ENCODE measurements at places on chromosomes 2 and 18.

DNA sequence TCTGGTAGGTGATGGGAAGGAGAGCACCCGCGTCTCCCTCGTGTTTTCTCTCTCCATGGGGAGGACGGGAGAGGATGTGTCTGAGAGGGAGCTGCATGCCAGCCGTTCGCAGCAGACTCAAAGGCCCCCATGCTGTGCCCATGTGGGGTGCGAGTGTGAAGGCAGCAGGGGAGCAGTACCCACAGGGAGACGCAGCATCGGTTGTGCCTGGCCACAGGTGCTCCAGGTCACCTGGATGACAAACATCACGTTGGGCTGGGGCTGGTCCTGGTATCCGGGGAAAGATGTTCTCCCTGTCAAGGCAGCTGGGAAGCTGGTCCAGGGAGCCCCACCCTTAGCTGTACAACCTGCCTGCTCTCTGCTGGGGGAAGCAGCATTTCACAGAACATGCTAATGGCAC, 119.5 kb upstream of the SALL3 start:
- H3K27me3 ChIP-seq: peaks cover 17% of the 10 kb centered on the region
- no peaks in the 10 kb centered on the region for H3K4me1 ChIP-seq
- H3K27ac ChIP-seq: no peak overlapping the region
- H3K36me3 ChIP-seq: no peaks in the 10 kb centered on the region
- no peak overlapping the region for H3K4me3 ChIP-seq
- no peak for DNase-seq

GRCh38 chr2:63658176-63658968, 69.6 kb downstream of the MDH1 start:
- H3K4me3 ChIP-seq: no peak overlapping the region
- H3K36me3 ChIP-seq: no peaks in the 10 kb centered on the region
- no peak overlapping the region for H3K27ac ChIP-seq

DNA sequence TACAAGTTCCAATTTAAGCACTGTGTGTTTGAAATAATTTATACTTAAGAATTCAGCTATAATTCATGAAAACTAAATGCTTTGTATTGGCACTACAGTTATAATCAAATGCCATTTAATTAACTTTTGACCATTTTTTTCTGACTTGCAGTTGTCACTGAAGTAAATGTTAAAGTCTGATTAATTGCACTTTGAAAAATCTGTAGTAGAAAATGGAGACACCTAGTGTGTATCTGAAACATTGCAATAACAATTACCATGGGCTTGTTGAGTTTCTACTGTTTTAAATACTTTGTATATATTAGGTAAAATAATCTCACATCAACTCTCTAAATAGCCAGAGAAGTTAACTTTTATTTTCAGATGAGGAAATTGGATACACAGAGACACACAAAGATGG, 458.6 kb upstream of the FSIP2 start:
- H3K4me1 ChIP-seq: no peaks in the 10 kb centered on the region
- no peak overlapping the region for H3K4me3 ChIP-seq
- H3K27ac ChIP-seq: no peak overlapping the region
- no peaks in the 10 kb centered on the region for H3K27me3 ChIP-seq
- no peak for DNase-seq

DNA sequence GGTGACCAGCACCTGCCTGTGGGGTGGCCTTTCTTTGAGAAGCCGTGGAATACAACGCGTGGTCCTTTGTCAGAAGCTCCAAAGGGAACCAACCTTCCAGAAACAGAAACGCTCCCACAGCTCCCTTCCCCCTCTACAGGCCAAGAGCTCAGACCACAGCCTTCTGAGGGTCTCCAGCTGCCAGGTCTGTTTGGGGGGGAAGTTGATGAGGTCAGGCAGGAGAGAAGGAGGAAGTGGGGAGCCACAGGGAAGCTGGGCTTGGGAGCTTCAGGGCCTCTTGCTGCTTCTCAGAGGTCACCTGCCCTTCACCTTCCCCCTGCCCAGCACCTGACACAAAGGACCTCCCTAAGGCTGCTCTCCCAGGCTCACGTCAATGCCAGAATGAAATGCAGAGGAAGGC, 287.7 kb upstream of the ID2 start:
- no peak for DNase-seq
- no peaks in the 10 kb centered on the region for H3K27me3 ChIP-seq
- H3K27ac ChIP-seq: no peak overlapping the region
- H3K4me3 ChIP-seq: no peak overlapping the region
- H3K36me3 ChIP-seq: no peaks in the 10 kb centered on the region

- H3K36me3 ChIP-seq: no peaks in the 10 kb centered on the region
- peaks cover 5% of the 10 kb centered on the region for H3K4me1 ChIP-seq
- H3K27ac ChIP-seq: peak overlapping the region; percentile 33
- no peak overlapping the region for H3K4me3 ChIP-seq
- no peak for DNase-seq
- H3K27me3 ChIP-seq: no peaks in the 10 kb centered on the region
Measured at GRCh38 chr2:214699236-214699635, 110.2 kb downstream of the BARD1 start.

DNA sequence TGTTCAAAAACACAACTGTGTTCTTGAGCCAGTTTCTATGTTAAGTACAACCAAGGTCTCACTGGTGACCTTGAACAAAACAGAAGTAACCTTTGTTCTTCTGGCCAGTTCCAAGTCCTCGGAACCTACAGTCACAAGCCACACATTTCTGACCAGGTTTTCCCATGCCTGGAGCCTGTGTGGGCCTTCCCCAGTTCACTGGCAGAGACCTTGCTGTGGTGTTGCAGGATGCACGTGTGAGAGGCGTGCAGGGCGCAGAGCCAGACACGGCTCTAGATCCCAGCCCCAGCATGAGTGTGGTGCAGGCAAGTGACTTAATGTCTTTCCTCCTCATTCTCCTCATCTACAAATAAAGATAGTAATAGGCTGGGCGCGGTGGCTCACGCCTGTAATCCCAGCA, 25.5 kb upstream of the EDAR start:
- no peak overlapping the region for H3K4me3 ChIP-seq
- no peaks in the 10 kb centered on the region for H3K36me3 ChIP-seq
- DNase-seq: no peak
- H3K27ac ChIP-seq: no peak overlapping the region
- H3K4me1 ChIP-seq: no peaks in the 10 kb centered on the region
- no peaks in the 10 kb centered on the region for H3K27me3 ChIP-seq

- DNase-seq: no peak
- peaks cover 47% of the 10 kb centered on the region for H3K36me3 ChIP-seq
- no peaks in the 10 kb centered on the region for H3K27me3 ChIP-seq
- no peak overlapping the region for H3K4me3 ChIP-seq
Measured at GRCh38 chr18:9223356-9223755, 86.8 kb downstream of the ANKRD12 start.

- no peak overlapping the region for H3K4me3 ChIP-seq
- H3K27ac ChIP-seq: no peak overlapping the region
- H3K4me1 ChIP-seq: no peaks in the 10 kb centered on the region
- no peaks in the 10 kb centered on the region for H3K27me3 ChIP-seq
- no peak for DNase-seq
Measured at GRCh38 chr2:157414050-157414449, 29.8 kb downstream of the CYTIP start.

GRCh38 chr18:46574000-46574742, 82.8 kb downstream of the LOXHD1 start:
- no peak overlapping the region for H3K27ac ChIP-seq
- no peaks in the 10 kb centered on the region for H3K36me3 ChIP-seq
- DNase-seq: no peak
- H3K27me3 ChIP-seq: no peaks in the 10 kb centered on the region
- no peak overlapping the region for H3K4me3 ChIP-seq
- no peaks in the 10 kb centered on the region for H3K4me1 ChIP-seq

- no peaks in the 10 kb centered on the region for H3K27me3 ChIP-seq
- no peak for DNase-seq
- 0 out of 2 replicates have a peak, but pooled peaks cover 7% of the 10 kb centered on the region for H3K36me3 ChIP-seq
- peak overlapping the region; percentile 98 for H3K27ac ChIP-seq
Measured at GRCh38 chr2:191894681-191895147, 47.8 kb upstream of the CAVIN2 start.

DNA sequence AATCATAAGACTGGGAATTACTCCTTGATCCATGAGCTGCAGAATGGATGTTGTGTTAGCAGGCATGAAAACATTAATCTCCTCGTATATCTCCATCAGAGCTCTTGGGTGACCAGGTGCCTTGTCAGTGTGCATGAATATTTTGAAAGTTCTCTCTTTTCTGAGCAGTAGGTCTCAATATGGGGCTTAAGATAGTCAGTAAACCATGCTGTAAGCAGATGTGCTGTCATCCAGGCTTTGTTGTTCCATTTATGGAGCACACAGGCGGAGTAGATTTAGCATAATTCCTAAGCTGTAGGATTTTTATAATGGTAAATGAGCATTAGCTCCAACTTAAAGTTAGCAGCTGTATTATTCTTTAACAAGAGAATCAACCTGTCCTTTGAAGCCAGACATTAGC, 160.3 kb downstream of the MYO1B start:
- no peak overlapping the region for H3K4me3 ChIP-seq
- H3K36me3 ChIP-seq: peaks cover 100% of the 10 kb centered on the region
- no peaks in the 10 kb centered on the region for H3K4me1 ChIP-seq
- no peak overlapping the region for H3K27ac ChIP-seq

DNA sequence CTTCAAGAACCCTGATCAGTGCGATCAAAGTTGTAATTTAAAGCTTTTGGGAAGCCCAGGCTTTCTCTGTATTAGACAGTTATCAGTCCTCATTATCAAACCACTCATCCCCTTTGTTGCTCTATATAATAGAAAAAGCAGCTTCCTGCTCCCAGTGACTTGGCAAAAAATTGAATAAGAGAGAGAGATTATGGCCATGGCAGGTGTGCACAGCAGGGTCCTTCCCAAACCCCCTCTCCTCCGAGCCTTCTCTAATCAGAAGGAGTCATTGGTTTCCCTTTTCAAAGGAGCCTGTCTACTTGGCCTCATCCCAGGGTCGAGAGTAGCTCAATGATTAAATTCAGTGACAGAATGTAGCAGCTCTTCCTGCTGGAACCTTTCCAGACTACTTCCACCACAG, 81.5 kb downstream of the SEMA4F start:
- H3K27ac ChIP-seq: peak overlapping the region; percentile 66
- no peaks in the 10 kb centered on the region for H3K27me3 ChIP-seq
- no peaks in the 10 kb centered on the region for H3K36me3 ChIP-seq

- H3K27me3 ChIP-seq: no peaks in the 10 kb centered on the region
- DNase-seq: no peak
- H3K4me1 ChIP-seq: peaks cover 14% of the 10 kb centered on the region
- peaks cover 3% of the 10 kb centered on the region for H3K36me3 ChIP-seq
Measured at GRCh38 chr2:162230761-162231160, 12.5 kb downstream of the FAP start.

- no peaks in the 10 kb centered on the region for H3K4me1 ChIP-seq
- no peak for DNase-seq
- no peak overlapping the region for H3K4me3 ChIP-seq
- H3K36me3 ChIP-seq: peaks cover 15% of the 10 kb centered on the region
- no peaks in the 10 kb centered on the region for H3K27me3 ChIP-seq
Measured at GRCh38 chr18:24168496-24168895, 29.6 kb downstream of the CABYR start.

DNA sequence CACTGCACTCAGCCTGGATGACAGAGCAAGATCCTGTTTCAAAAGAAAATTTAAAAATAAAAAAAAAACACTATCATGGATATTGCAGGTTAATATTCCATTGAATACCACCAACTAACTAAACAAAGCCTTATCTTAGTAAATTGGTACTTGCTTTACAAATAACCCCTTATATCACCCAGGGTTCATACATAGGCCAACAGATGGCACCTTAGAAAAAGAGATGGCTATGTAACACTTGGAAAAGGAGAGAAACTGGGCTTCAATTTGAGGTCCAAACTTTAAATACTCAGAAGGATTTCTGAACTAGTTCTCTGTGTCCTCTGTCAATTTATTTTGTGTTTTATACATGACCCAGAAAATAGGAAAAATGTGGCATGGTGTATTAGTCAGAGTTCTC, 249.6 kb upstream of the LRP1B start:
- no peak overlapping the region for H3K4me3 ChIP-seq
- H3K27me3 ChIP-seq: no peaks in the 10 kb centered on the region
- no peaks in the 10 kb centered on the region for H3K36me3 ChIP-seq
- H3K27ac ChIP-seq: no peak overlapping the region

- H3K27ac ChIP-seq: no peak overlapping the region
- no peak overlapping the region for H3K4me3 ChIP-seq
- H3K4me1 ChIP-seq: peaks cover 6% of the 10 kb centered on the region
- H3K36me3 ChIP-seq: no peaks in the 10 kb centered on the region
- no peaks in the 10 kb centered on the region for H3K27me3 ChIP-seq
Measured at GRCh38 chr2:57979158-57979557, 67.4 kb upstream of the VRK2 start.

GRCh38 chr2:211454679-211455078, 898.3 kb downstream of the CPS1 start:
- H3K4me3 ChIP-seq: no peak overlapping the region
- no peaks in the 10 kb centered on the region for H3K4me1 ChIP-seq
- H3K36me3 ChIP-seq: no peaks in the 10 kb centered on the region
- no peak for DNase-seq
- no peaks in the 10 kb centered on the region for H3K27me3 ChIP-seq

DNA sequence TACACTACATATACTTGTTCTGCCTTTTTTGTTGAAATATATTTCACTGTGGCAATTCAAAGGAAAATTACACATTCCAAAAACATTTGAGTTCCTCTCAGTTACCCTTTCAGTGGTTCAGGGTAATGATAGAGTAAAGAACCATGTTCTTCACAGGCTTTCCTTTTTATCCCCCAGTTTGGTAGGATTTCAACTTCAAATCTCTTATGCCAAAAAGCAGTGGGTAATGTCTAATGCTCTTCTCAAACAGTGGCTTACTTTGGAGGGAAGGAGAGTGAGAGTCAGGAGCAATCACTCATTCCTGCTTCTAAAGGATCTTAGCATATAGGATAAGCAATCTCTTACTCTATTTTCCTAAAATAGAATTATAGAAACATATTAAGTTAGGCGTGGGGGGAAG, 290.6 kb downstream of the ZEB2 start:
- no peak overlapping the region for H3K27ac ChIP-seq
- peaks cover 12% of the 10 kb centered on the region for H3K4me1 ChIP-seq
- H3K36me3 ChIP-seq: no peaks in the 10 kb centered on the region
- H3K27me3 ChIP-seq: no peaks in the 10 kb centered on the region

GRCh38 chr2:49961346-49961745, 807.0 kb upstream of the FSHR start:
- H3K27me3 ChIP-seq: no peaks in the 10 kb centered on the region
- H3K36me3 ChIP-seq: no peaks in the 10 kb centered on the region
- H3K4me1 ChIP-seq: no peaks in the 10 kb centered on the region
- H3K27ac ChIP-seq: no peak overlapping the region

DNA sequence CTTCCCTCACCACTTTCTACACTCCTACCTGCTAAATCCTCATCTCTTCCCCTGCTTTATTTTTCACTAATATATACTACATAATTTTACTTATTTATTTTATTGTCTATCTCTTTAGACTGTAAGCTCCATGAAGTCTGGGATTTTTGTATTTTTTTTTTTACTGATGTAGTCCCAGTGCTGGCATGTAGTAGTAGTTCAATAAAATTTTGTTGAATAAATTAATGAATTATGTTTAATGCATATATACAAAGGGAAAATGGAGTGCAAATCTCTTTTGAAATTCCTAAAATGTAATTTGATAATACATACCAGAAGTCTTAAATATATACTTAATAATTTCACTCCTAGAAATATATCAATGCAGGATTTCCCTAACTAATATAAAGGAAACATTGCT, 7.1 kb upstream of the NABP1 start:
- H3K27ac ChIP-seq: no peak overlapping the region
- no peaks in the 10 kb centered on the region for H3K36me3 ChIP-seq
- no peak for DNase-seq
- H3K27me3 ChIP-seq: no peaks in the 10 kb centered on the region
- no peak overlapping the region for H3K4me3 ChIP-seq
